Activated CD8-positive, alpha-beta memory T cell treated with anti-CD3 and anti-CD28 coated beads, Interleukin-2, amount 10 ng/mL, durations not matched to agents 7 days and 5 days (primary cell): ENCODE measurements at places on chromosomes 7 and 10. TPM values are rescaled to one million over a fixed set of nuclear protein-coding genes. Genes with fewer than 3 reads are reported as not detected.

GRCh38 chr7:28290496-28290895 lies 109.9 kb upstream of the JAZF1 start:
- no peak overlapping the region for H3K27ac ChIP-seq
- H3K4me1 ChIP-seq: peaks cover 11% of the 10 kb centered on the region
- H3K27me3 ChIP-seq: peaks cover 57% of the 10 kb centered on the region
- H3K36me3 ChIP-seq: no peaks in the 10 kb centered on the region
- H3K4me3 ChIP-seq: no peak overlapping the region
- no peak for DNase-seq

The ZNF503 gene
- 0.80 TPM for total RNA-seq

- H3K4me1 ChIP-seq: peaks cover 19% of the 10 kb centered on the region
- DNase-seq: no peak
- no peak overlapping the region for H3K27ac ChIP-seq
Measured at GRCh38 chr10:16583382-16583781, 61.7 kb upstream of the C1QL3 start.

The PDSS1 gene
- total RNA-seq: 19.3 TPM

GRCh38 chr7:125074141-125074540 lies 144.5 kb upstream of the POT1 start:
- H3K27me3 ChIP-seq: no peaks in the 10 kb centered on the region
- DNase-seq: no peak

GRCh38 chr10:279655-280054 lies 144.4 kb downstream of the ZMYND11 start:
- no peak overlapping the region for H3K27ac ChIP-seq
- DNase-seq: no peak
- H3K4me1 ChIP-seq: peaks cover 27% of the 10 kb centered on the region
- no peaks in the 10 kb centered on the region for H3K36me3 ChIP-seq
- no peak overlapping the region for H3K4me3 ChIP-seq

The NUTM2A gene
- 0.49 TPM for total RNA-seq

DNA sequence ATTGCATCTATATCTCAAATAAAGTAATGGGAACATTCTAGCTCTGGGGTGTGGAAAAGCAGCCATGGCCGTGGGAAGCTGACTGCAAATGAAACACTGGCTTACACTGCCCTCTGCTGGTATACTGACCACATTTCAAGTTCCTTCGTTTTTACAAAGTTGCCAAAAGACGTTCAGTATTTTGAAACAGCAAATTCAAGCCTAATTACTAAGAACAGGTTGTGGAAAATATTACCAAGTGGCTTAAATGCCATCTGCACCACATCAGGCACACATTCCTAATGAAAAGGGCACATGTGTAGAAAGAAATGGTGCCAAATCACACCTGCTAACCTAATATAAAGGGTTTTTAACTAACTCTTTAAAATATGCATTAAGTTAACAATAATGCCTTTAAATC lies 83.9 kb downstream of the JAZF1 start:
- no peak for DNase-seq
- H3K27ac ChIP-seq: no peak overlapping the region
- H3K4me3 ChIP-seq: no peak overlapping the region
- H3K4me1 ChIP-seq: no peaks in the 10 kb centered on the region

DNA sequence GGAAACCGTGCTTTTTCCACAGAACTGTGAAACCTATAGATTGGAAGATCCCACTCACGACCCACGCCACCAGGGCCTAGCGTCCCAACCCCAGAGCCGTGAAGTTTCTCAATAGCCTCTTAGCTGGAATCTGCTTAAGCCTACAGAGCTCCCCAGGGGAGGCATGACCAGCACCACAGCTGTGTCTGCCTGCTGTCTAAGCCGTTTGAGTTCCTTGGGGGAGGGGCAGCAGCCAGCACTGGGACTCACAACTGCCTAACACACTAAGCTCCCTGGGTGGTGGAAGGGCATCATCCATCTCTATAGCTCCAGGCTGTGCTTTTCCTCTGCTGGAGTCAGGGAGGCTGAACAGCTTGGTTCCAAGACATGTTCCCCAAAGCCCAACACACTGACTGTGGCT lies 26.0 kb upstream of the TMEM140 start:
- peaks cover 10% of the 10 kb centered on the region for H3K36me3 ChIP-seq
- H3K4me1 ChIP-seq: no peaks in the 10 kb centered on the region
- H3K4me3 ChIP-seq: no peak overlapping the region

The SPAM1 gene
- total RNA-seq: not detected

GRCh38 chr7:86199881-86200614 lies 443.7 kb upstream of the GRM3 start:
- H3K4me1 ChIP-seq: no peaks in the 10 kb centered on the region
- no peaks in the 10 kb centered on the region for H3K27me3 ChIP-seq
- H3K4me3 ChIP-seq: no peak overlapping the region

DNA sequence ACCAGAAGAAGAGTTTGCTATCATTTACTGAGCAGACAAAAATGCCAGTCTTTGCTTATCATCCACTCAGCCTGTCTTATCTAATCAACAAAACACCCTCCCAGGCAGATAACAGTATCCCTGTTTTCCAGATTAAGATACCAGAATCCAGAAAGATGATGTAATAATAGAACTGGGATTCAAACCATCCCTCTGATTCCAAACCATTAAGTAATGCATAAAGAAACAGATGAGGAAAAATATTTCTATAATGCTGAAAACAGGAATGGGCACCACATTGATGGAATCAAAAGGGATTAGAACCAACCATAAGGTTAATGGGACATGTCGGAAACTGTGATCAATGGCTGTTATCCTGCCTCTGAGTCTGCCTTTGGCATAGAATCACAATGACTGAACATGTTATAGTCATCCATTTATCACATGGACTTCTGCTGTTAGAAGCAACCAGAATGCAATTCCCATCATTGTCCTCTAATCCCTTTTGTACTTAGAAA lies 92.1 kb upstream of the RSU1 start:
- no peaks in the 10 kb centered on the region for H3K27me3 ChIP-seq
- H3K4me3 ChIP-seq: no peak overlapping the region
- no peak for DNase-seq
- peaks cover 6% of the 10 kb centered on the region for H3K4me1 ChIP-seq

The OR2A42 gene
- total RNA-seq: not detected

DNA sequence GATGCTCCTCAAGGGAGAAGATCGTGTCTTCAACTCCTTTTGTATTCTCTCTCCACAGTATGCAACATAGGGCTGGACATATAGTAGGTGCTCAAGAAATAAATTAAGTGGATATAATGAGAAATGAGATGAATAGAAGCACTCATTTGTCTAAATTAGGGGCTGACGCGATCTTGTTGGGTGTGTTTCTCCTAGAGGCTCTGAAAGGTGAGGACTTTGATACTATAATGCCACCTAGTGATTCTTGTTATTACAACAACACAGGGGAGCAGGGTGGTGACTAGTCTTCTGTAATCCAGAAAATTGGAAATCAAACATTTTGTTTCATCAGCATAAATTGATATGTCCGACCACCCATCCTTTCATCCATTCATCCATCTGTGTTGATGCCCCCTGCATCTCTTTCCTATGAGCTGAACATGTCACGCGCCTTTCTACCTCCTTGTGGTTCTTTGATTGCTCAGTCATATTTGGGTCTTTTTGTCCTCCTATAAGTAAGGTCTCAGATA lies 3.5 kb upstream of the CFAP58 start:
- no peaks in the 10 kb centered on the region for H3K27me3 ChIP-seq
- H3K4me1 ChIP-seq: peaks cover 23% of the 10 kb centered on the region
- H3K4me3 ChIP-seq: no peak overlapping the region
- H3K27ac ChIP-seq: no peak overlapping the region
- no peak for DNase-seq

GRCh38 chr10:9381733-9382532 lies 1327.4 kb downstream of the GATA3 start:
- no peak overlapping the region for H3K4me3 ChIP-seq
- no peaks in the 10 kb centered on the region for H3K36me3 ChIP-seq
- no peak for DNase-seq
- H3K4me1 ChIP-seq: no peaks in the 10 kb centered on the region
- no peaks in the 10 kb centered on the region for H3K27me3 ChIP-seq
- no peak overlapping the region for H3K27ac ChIP-seq

GRCh38 chr10:4498711-4499251 lies 327.2 kb upstream of the AKR1E2 start:
- no peaks in the 10 kb centered on the region for H3K36me3 ChIP-seq
- no peaks in the 10 kb centered on the region for H3K27me3 ChIP-seq
- H3K27ac ChIP-seq: no peak overlapping the region
- no peak overlapping the region for H3K4me3 ChIP-seq

The FANK1 gene
- total RNA-seq: 0.49 TPM

The MRPL43 gene
- total RNA-seq: 48.2 TPM

DNA sequence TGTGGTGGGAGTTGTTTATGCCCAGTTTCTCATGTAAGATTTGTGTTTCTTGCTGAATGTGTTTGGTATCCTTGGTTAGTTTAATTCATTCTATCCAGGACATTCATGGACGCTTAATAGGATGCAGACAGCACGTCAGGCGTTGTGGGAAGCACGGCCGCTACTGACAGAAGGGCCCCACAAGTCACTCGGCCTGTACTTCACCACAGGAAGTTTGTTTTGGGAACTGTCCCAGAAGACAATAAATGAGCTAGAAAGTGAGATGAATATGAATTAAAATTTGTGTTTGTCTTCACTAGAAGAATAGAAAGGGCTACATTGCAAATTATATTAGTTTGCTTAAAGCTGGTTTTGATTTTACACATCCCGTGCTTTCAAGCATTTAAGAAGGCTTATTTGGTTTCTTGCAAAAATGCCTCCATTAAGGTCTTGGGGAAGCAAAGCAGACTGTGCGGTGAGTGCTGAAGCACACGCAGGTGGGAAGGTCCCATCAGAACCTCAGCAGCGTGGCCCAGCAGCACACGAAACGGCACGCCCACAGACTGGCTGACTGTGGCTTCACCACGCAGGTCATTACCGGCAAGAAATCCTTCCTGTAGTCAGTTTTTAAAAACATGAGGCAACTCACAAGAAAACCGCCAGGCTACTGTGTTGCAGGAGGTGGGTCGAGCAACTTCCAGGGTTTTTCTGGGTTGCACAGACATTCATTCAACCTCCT lies 74.1 kb downstream of the VIPR2 start:
- no peaks in the 10 kb centered on the region for H3K27me3 ChIP-seq
- no peak overlapping the region for H3K4me3 ChIP-seq
- peaks cover 25% of the 10 kb centered on the region for H3K4me1 ChIP-seq
- no peak for DNase-seq
- H3K36me3 ChIP-seq: no peaks in the 10 kb centered on the region

DNA sequence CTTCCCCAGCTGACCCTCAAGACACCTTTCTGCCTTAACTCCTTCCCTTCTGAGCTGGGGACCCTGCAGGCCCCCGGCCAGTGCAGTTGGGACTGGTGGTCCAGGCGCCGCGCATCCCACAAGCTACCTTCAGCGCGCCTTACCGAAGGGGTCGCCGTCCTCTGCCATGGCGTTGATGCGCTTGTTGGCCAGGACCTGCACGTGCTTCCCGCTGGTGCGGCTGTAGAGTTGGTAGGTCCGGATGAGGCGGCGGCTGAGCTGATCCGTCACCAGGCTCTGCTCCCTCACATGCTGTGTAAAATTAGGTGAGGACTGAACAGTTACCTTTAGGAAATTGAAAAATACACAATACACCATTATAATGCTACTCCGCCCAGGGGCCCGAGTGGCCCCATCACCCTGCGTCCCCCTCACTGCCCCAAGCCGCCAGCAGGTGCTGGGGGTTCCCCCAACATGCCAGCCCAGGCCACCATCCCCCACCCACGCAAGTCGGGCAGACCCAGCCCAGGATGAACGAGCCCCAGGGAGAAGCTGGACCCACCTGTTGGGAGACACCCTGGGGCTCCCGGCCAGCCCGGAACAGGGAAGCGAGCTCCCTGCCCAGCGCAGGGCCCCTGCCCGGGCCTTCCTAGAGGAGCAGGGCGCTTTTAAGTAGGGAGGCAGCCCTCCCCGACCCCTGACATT lies 1.2 kb downstream of the FGF8 start:
- peaks cover 69% of the 10 kb centered on the region for H3K27me3 ChIP-seq
- H3K4me3 ChIP-seq: no peak overlapping the region
- no peak overlapping the region for H3K27ac ChIP-seq
- no peaks in the 10 kb centered on the region for H3K36me3 ChIP-seq
- no peak for DNase-seq
- peaks cover 12% of the 10 kb centered on the region for H3K4me1 ChIP-seq

- H3K36me3 ChIP-seq: no peaks in the 10 kb centered on the region
- no peak for DNase-seq
- H3K27me3 ChIP-seq: no peaks in the 10 kb centered on the region
- H3K4me3 ChIP-seq: no peak overlapping the region
Measured at GRCh38 chr7:16212610-16213009, 208.7 kb downstream of the CRPPA start.

The AOAH gene
- total RNA-seq: 48.8 TPM

- no peaks in the 10 kb centered on the region for H3K36me3 ChIP-seq
- no peak overlapping the region for H3K4me3 ChIP-seq
- H3K27me3 ChIP-seq: peaks cover 3% of the 10 kb centered on the region
- no peak overlapping the region for H3K27ac ChIP-seq
Measured at GRCh38 chr7:98077762-98078161, 28.9 kb upstream of the LMTK2 start.

The MYOZ1 gene
- not detected for total RNA-seq

GRCh38 chr7:96982586-96982985 lies 22.8 kb upstream of the DLX6 start:
- no peak overlapping the region for H3K4me3 ChIP-seq
- no peaks in the 10 kb centered on the region for H3K4me1 ChIP-seq
- no peak overlapping the region for H3K27ac ChIP-seq

The DHX32 gene
- total RNA-seq: 12.1 TPM

GRCh38 chr10:119473771-119474170 lies 68.7 kb downstream of the RGS10 start:
- peaks cover 7% of the 10 kb centered on the region for H3K27me3 ChIP-seq
- no peak overlapping the region for H3K4me3 ChIP-seq
- H3K27ac ChIP-seq: no peak overlapping the region
- H3K4me1 ChIP-seq: peaks cover 18% of the 10 kb centered on the region
- H3K36me3 ChIP-seq: no peaks in the 10 kb centered on the region
- DNase-seq: no peak

The SLC18A2 gene
- total RNA-seq: not detected

The MTERF1 gene
- 17.4 TPM for total RNA-seq

DNA sequence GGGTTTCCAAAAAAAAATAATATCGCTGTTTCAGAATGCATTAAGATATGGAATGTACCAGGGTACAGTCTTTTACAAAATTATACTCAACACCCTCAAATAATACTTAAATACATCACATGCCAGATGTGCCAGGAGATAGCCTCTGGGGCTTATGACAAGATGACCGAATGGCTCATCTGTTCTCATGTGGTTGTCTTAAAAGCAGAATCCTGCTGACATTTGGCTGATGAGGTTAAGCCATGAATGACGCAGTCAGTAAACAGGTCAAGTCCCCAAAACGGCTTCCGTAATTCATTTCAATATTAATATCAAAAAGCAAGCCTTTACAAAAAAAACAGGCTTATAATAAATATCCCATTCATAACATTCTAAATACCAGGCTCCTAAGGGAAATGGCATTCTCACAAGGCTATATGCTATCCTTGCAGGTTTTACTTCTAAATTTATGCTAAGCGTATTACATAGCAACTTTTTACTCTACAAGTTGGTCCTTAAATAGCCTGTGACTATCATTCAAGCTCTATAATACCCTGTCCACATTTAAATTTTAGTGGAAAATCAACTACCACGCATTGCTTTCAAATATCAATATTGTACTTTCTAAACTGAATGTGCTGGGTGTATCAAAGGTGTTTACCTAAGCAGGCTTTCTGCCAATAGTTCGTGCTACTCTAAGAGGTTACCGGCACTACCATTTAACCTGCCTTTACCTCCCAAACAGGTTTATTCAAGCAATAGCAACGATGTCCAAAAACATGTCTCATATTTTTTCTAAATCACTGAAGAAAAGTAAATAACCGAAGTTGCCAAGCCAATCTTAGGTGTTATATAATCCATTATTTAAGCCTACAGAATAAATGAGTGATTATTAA lies 15.6 kb downstream of the SMURF1 start:
- H3K36me3 ChIP-seq: no peaks in the 10 kb centered on the region
- peaks cover 6% of the 10 kb centered on the region for H3K4me1 ChIP-seq
- no peak overlapping the region for H3K27ac ChIP-seq
- H3K4me3 ChIP-seq: no peak overlapping the region

- peaks cover 3% of the 10 kb centered on the region for H3K4me1 ChIP-seq
- no peaks in the 10 kb centered on the region for H3K36me3 ChIP-seq
Measured at GRCh38 chr10:67697724-67698131, 1.7 kb upstream of the CTNNA3 start.
